ENCODE measurements at places on chromosomes 5 and 9. TPM values are rescaled to one million over a fixed set of nuclear protein-coding genes. Genes with fewer than 3 reads are reported as not detected.

The AJM1 gene
- total RNA-seq, result 1.4 TPM

The EPB41L4B gene
- total RNA-seq, result 1.0 TPM

The PKD2L2 gene
- not detected for total RNA-seq

The ZNF462 gene
- 5.0 TPM for total RNA-seq

DNA sequence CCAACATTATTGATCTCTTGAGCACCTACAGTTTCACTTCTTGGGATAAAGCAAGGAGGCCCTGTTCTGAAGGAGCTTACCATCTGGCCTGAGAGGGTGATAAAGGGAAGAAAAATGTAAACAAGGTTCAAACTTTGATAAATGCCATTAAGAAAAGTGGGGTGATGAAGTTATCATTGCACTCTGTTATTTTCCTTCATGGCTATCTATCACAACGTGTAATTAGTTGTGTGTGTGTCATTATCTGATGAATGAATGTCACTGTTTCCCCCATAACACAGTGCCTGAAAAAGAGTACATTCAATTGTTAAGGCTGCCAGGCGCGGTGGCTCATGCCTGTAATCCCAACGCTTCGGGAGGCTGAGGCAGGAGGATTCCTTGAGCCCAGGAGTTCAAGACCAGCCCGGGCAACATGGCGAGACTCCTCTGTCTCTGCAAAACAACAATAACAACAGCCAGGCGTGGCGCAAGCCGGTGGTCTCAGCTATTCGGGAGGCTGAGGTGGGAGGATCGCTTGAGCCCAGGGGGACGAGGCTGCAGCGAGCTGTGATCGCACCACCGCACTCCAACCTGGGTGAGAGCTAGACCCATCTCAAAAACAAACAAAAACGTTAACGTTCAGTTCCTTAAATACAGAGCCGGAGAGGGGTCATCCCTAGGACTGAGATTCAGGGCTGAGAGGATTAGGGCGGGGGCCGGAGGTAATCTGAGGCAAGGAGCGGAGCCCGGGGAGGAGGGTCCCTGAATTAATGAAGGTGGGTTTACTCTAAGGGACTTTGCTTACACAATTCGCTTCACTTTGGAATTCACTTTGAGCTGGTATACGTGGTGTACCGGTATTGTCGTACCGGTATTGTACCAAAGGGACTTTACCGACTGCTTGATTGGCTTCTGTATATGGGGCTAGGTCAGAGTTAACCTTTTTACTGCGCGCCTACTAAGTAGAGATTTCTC, 917 bp downstream of the NHP2 start:
- peaks cover 8% of the 10 kb centered on the region for H3K4me1 ChIP-seq
- peaks cover 16% of the 10 kb centered on the region for H3K36me3 ChIP-seq
- DNase-seq, result peak; percentile 17
- peak overlapping the region; percentile 65 for H3K27ac ChIP-seq
- H3K4me3 ChIP-seq, result peak overlapping the region; percentile 88

GRCh38 chr9:1514776-1515363, 464.7 kb downstream of the DMRT2 start:
- no peak for DNase-seq
- H3K36me3 ChIP-seq, result no peaks in the 10 kb centered on the region
- H3K27me3 ChIP-seq, result no peaks in the 10 kb centered on the region
- H3K4me3 ChIP-seq, result no peak overlapping the region
- H3K27ac ChIP-seq, result no peak overlapping the region

- DNase-seq, result no peak
- H3K36me3 ChIP-seq, result no peaks in the 10 kb centered on the region
- no peak overlapping the region for H3K4me3 ChIP-seq
- H3K4me1 ChIP-seq, result no peaks in the 10 kb centered on the region
- H3K27ac ChIP-seq, result no peak overlapping the region
- H3K27me3 ChIP-seq, result no peaks in the 10 kb centered on the region
Observed at GRCh38 chr5:19047277-19047676, 940.7 kb downstream of the CDH18 start.

GRCh38 chr5:138743484-138743883, 9.7 kb upstream of the CTNNA1 start:
- H3K4me3 ChIP-seq, result no peak overlapping the region
- H3K36me3 ChIP-seq, result no peaks in the 10 kb centered on the region
- H3K27ac ChIP-seq, result no peak overlapping the region
- H3K27me3 ChIP-seq, result no peaks in the 10 kb centered on the region

DNA sequence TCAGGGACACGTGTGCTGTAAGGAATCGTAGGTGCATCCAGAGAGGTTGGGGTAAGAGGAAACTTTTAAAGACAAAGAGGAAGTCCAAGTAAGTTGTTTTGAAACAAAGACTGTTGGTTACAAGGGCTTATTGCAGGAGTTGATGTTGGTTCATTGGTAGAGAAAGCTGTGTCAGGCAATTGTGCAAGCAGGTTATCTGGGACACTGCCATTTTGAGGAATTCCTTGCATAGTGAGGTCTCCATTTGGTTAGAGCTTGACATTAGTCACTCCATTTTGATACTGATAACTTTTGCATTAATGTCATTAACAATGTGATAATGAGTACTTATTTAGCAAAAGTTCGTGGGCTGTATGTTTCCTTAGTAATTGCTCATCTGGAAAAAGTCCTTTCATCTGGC, 24.9 kb downstream of the CNOT6 start:
- no peaks in the 10 kb centered on the region for H3K27me3 ChIP-seq
- no peak overlapping the region for H3K4me3 ChIP-seq
- H3K4me1 ChIP-seq, result peaks cover 18% of the 10 kb centered on the region

DNA sequence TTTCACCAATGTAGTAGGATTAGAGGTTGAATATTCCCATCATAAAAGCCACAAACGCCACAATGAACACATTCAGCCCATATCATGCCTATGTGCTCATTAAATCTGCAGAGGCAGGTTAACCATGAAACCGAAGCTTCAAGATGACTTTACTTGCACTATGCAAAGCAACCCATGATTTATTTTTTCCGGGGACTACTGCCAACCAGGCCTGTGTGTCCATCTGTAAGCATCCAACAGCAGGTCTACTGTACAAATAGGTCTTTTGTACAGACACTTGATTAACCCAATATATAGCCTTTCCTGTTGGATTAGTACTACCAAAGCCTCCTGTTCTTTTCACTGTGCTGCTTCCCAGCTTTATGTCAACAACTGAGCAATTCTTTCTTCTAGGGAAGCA, 104.9 kb upstream of the CDH10 start:
- no peak for DNase-seq
- no peaks in the 10 kb centered on the region for H3K27me3 ChIP-seq
- no peak overlapping the region for H3K4me3 ChIP-seq
- no peaks in the 10 kb centered on the region for H3K36me3 ChIP-seq
- no peaks in the 10 kb centered on the region for H3K4me1 ChIP-seq

DNA sequence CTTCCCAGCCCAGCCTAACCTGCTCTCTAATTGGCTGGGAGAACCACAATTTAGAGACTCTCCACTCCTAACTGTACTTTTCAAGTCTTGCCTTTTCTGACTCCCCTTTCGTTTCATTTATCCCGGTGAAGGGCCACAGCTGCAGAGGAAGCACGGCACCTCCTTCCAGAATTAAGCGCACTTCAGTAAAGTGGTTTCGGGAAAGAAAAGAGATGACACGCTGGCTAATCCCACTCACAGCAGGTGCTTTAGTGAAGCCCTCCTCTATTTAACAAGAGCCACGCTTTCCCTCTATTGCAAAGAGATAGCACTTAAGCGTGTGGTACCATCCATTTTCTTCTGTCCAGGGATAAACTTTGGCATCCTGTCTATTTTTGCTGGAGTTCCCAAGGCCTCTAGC, 4.8 kb downstream of the DNAH5 start:
- H3K27me3 ChIP-seq, result no peaks in the 10 kb centered on the region
- H3K4me1 ChIP-seq, result peaks cover 2% of the 10 kb centered on the region
- no peak overlapping the region for H3K27ac ChIP-seq
- no peak overlapping the region for H3K4me3 ChIP-seq
